ENCODE measurements at places on chromosomes 12 and 14.

DNA sequence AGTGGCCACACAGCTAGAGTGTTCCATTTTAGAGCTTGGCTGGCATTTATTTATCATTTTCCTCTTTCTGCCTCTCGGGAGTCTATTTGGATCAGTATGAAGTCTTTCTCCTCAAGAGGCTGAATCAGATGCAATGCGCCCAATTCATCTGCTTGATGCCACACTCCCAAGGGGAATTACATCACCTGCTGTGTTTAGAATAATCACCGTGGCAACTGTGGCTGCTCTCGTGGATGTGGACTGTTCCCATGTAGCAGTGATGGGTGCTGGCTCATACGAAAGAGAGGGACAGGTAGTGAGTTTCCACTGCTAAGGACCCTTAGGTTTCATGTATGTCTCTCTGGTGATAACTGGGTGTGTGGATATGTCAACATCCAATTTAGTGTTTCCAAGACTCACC lies 70.7 kb downstream of the SRRM4 start:
- no peak for DNase-seq

GRCh38 chr14:99792210-99792535 lies 1.0 kb upstream of the EML1 start:
- no peak for DNase-seq

GRCh38 chr12:49622501-49623141 lies 740 bp upstream of the PRPF40B start:
- peak; percentile 29 for DNase-seq

DNA sequence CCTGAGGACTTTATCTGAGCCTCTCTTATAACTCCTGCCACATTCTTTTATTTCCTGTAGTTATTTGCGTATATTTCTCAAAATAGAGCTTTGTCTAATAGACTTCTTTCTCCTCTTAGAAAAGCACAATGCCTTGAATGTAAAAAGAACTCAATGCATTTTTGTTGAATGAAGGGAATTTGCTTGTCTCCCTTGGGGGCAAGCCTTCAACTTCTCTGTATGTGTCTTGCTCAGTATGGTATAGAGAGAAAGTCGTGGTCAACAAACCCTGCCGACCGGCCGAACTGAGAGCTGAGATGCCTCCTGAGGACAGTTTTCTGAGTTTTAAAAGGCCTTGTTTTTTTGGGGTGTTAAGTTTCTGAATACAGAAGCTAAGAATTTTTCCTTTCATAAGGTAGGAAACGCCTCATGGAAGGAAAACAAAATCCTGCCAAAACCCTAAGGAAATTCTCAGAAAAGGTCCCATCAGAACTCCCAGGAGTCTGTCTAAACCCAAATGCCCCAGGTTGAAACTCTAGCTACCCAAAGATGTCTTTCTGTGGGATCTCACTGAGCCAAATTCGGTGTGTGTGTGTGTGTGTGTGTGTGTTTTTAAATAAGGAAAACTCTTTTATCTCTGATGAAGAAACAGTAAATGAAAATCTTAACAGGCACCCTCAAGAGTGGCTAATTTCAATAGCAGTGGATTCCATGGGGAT lies 136.6 kb downstream of the C12orf75 start:
- DNase-seq, result no peak

GRCh38 chr14:22210906-22211305 lies 378.1 kb downstream of the DAD1 start:
- no peak for DNase-seq

DNA sequence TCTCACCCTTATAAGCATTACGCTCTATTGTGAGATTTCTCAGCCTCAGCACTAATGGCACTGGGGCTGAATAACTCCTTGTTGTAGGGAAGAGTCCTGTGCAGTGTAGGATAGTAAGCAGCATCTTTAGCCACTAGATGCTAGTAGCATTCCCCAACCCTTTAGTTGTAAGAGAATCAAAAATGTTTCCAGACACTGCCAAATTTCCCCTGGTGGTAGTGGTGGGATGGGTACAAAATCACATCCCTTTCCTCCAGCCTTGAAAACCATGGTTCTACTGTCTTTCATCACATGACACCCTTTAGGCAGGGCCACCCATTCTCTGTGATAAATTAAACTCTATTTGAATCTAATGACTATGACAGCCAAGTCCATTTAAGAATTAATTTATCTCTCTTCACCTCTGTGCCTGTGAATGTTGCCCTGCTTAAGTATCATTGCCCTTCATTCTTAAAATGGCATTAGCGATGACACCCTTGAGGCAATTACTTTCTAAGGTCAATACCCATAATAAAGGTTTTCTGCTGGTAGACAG lies 199.4 kb downstream of the ANO4 start:
- no peak for DNase-seq

GRCh38 chr12:31210104-31210503 lies 115.8 kb downstream of the SINHCAF start:
- DNase-seq, result no peak

DNA sequence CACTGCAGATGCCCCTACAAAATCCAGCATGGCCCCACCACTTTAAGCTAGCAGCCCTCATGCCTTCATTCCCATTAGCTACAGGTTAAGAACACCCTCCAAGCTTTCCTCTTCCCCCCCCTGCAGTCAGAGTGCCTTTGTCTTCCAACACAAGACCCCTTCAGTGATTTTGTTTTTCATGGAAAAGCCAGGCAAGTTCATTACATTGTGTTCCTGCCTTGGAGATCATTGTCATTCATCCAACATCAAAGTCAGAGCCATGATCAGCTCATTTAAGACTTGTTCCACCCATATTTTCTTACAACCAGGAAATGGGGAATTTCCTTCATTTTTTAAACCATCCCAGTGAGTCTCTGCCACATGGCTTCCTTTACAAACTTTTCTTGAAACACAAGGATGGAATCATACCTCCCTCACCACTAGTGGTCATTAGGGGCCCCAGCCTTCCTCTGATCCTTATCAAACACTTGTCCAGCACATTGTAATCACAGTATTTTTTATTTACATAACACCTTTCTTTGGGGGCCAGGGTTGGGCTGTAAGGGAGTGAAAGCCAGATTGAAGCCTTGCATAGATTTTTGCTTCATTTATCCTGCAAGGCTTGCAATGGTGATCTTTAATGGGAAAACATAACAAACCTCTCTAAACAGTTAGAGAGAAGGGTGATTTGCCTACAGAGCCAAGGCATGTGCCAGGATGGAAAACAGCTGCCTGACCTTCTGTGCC lies 765.3 kb downstream of the MED13L start:
- DNase-seq, result no peak

GRCh38 chr12:101663298-101663697 lies 34.1 kb upstream of the CHPT1 start:
- DNase-seq, result no peak

DNA sequence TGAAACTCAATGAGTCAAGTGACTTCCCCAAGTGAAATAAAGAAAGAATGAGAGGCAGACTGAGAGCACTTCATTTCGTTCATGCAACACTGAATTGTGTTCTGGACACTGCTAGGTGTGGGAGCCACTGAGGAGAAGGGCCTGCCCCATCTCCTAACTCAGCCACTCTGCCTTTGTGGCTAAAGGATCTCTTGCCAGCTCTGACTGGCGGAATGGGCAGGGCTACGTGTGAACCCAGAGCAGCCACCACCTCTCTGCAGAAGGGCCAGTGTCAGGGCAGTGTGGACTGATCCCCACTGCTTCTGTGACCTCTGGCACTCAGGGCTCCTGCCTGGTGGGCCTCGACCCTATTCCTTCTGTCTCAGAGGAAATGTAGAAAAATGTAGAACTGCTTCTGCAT lies 46.5 kb upstream of the GZMB start:
- no peak for DNase-seq

GRCh38 chr12:94769047-94769420 lies 118.7 kb upstream of the TMCC3 start:
- no peak for DNase-seq

DNA sequence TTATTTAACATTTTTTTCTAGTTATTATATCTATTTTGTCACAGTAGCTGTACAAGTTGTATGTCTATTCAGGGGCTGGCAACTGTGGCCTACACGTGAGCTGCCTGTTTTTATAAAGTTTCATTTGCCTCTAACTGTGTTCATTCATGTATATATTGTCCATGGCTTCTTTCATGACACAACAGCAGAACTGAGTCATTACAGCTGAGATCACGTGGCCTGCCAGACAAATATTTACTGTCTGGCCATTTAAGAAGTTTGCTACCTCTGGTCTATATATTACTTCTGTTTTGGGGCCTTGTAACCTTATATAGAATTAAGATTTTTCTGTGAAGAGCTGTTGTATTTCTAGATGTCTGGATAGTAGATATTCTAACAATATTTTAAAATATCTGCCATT lies 37.9 kb downstream of the KIAA0586 start:
- no peak for DNase-seq

GRCh38 chr12:96261557-96261956 lies 67.4 kb downstream of the ELK3 start:
- no peak for DNase-seq

GRCh38 chr12:19575337-19576243 lies 136.3 kb downstream of the AEBP2 start:
- DNase-seq, result no peak

All from nephron progenitor cell (in vitro differentiated cells).